Progenitor cell of endocrine pancreas (in vitro differentiated cells): ENCODE measurements at places on chromosomes 5 and 9. TPM values are rescaled to one million over a fixed set of nuclear protein-coding genes. Genes with fewer than 3 reads are reported as not detected.

- no peak for DNase-seq
Measured at GRCh38 chr5:95852567-95852966, 30.0 kb upstream of the GLRX start.

Gene CCL27
- total RNA-seq, result 0.67 and 1.6 TPM in 2 replicates

- DNase-seq, result no peak
Measured at GRCh38 chr9:96167011-96167410, 135.0 kb downstream of the HSD17B3 start.

Gene GARIN3
- total RNA-seq, result not detected in 2 replicates

Gene OR1J2
- not detected in 2 replicates for total RNA-seq

GRCh38 chr9:76882686-76883085 is 23.2 kb downstream of the PRUNE2 start:
- DNase-seq, result no peak

- no peak for DNase-seq
Measured at GRCh38 chr9:93127395-93127911, 6.6 kb downstream of the NINJ1 start.

DNA sequence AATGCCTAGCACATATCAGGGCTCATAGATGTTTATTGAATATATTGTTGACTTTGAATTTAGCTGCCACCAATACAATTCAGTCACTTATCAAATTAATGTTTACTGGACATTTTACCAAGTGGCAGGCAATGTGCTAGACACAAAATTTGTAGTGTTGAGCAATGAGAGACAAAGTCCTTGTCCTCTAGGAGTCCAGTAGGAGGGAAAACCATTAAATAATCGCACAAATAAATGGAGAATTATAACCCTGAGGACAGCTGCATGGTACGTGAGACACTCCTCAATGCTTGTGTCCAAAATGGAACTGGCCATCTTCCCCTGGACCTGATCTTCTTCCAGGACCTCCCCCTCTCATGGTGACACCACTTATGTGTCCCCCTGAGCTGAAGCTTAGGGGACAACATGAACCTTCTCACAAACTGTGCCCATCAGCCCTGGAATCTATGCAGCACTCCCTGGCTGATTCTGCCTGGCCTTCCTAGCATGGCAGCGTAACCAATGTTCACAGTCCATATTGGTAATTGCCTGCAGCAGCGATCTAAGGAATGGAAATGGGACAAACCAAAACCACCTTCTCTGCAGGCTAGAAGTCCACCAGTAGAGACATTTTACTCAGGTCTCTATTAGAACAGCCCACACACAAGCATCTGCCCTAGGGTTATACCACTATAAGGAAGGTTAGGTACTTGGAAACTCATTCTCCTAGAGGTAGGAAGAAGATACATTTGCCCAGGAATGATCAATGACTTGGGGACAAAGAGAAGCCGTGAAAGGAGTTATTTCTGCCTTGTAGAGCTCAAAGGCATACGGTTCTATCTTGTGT is 75.5 kb downstream of the FGF1 start:
- DNase-seq, result no peak

DNA sequence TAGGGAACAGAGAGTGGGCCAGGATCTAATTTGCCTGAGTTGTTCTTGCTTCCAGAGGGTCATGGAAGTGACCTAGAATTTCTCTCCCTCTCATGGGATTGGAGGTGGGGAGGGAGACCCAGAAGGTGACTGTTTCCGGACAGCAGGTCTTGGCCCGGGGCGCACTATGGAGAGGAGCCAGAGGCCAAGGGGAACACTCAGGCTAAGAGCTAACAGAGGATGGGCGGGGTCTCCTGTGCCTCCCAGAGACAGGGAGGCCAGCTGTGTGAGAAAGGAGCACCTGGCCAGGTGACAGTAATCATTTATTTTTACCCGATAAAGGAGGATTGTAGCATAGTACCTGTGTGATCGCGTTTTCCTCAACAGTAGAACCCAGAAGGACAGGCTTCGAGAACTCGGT is 50.9 kb upstream of the ANKH start:
- DNase-seq, result no peak

DNA sequence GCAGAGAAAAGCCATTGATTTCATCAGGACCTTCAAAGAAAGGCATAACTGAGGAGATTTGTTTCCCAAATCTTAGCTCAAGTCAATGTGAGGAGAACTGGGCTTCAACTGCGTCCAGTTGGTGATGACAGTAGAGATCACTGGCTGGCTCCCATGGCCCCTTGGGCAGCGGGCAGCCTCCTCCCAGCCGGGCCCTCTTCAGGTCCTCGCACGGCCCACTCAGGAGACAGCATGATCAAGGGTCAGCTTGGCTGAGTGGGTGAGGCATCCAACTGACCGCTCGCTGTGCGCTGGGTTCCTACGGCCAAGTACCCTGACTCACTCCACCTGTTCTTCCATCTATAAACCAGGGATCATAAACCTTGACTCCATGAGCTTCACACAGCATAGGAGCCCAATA is 274.0 kb downstream of the NSG2 start:
- no peak for DNase-seq

DNA sequence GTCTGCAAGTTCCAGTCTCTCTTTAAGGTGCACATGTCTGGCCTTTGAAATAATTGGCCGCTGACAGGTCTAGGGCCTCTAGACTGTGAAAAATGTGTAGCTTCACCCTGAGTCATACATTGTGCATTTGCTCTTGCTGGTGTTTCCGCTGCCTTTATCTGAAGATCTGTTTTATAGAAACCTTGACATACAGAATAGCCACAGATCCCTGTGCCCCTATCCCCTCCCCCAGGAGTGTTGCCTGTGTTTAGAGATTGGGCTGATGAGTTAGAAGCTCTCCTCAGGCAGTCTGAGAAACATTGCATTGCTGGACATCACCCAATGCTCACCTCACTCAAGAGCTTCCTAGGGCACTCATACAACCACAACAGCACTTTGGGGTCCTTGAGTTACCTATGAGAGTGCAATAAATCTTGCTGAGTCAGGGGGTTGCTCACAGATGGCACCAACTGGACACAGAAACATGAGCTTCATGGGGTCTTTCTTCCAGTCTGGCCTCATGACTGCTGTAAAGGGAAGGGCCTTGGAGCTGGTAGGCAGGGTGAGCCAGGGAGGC is 3.8 kb upstream of the ZNF782 start:
- no peak for DNase-seq

Gene TICAM2
- 0.36 and 1.1 TPM in 2 replicates for total RNA-seq

Gene PCDHB5
- 29.4 and 32.4 TPM in 2 replicates for total RNA-seq

DNA sequence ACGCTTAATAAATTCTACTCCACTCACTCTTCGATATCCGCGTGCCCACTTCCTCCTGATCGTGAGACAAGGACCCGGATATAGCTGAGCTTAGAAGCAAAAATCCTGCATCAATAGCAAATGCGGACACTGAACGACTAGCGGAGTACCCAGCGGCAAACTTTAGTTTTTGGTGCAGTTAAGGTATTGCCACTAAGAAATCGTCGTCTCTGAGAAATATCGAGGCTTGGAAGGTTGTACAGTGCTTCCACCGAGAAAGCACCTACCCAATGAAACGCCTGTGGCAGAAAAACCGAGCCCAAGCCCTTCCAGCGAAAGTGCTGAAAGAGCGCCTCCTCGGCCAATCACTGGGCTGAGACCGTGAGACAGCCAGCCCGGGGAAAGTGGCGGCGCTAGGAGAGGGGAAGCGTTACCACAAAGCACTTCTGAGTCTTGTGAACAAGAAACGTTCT is 32.2 kb downstream of the ANXA2R start:
- DNase-seq, result peak; percentile 46

DNA sequence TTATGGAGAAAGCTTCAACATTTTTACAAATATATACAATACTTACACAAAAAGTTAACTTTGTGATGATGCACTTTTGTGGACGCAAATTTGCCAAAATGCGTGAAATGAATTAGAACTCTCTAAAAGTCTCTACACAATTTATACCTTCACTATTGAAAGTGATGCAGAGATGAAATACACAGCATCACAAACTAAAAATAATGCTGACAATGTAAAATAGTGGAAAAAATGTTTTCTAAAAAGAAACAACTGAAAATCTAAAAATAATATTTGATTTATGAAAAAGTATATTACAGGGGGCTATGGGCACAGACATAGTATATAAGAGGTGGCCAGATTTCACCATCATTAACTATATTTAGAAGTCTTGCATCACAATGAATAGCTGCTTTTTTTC is 188.8 kb downstream of the ADCY2 start:
- no peak for DNase-seq

DNA sequence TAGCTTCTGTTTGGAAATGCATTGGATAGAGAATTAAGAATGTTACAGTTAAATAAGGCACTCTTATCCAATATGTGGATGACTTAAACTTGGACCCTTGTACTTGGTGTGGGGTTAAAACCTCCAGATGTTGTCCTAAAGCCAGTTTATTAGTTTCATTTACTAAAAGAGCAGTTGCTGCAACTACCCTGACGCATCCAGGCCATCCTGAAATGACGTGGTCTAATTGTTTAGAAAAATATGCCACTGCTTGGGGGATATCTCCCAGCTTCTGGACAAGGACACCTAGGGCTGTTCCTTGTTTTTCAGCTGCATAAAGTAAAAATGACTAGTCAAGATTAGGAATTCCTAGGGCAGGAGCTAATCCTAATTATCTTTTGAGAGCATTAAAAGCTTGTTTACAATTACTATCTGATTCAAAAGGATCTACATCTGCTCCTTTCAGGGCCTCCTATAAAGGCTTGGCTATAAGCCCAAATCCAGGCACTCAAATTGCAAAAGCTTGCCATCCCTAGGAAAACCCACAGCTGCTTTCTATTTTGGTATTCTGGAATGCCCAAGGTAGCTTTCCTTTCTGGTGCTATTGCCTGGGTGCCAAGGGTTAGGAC is 45.7 kb upstream of the SLCO4C1 start:
- DNase-seq, result no peak

Gene CD74
- 41.3 and 45.8 TPM in 2 replicates for total RNA-seq

DNA sequence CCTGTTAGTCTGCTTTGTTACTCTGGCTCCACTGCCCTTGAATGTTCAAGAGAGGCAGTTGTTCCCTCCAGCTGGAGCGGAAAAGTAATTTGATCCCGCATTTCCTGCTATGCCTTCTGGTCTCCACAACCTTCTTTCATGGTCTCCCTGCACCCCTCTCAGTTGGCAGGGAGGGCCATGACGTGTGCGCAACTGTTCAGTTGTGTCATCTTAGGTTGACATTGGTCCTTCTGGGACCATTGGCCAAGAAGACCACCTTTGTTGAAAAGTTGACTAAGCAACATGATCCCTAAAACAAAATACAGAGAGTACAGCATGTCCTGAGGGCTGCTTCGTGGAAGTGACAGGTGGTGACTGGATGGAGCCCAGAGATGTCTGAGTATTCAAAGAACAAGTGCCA is 192.5 kb upstream of the TUT7 start:
- no peak for DNase-seq

Gene SLC25A2
- total RNA-seq, result 1.1 and 1.2 TPM in 2 replicates

Gene TPM2
- total RNA-seq, result 24.3 and 32.4 TPM in 2 replicates

Gene BAAT
- total RNA-seq, result 0.36 TPM in 1 of 2 replicates, not detected in the other

GRCh38 chr5:78050888-78051287 is 243.6 kb downstream of the AP3B1 start:
- DNase-seq, result no peak

- no peak for DNase-seq
Measured at GRCh38 chr5:133927300-133928180, 40.9 kb downstream of the C5orf15 start.

GRCh38 chr9:109256336-109256735 is 64.5 kb downstream of the EPB41L4B start:
- DNase-seq, result no peak

GRCh38 chr5:141003791-141004611 is 37.7 kb downstream of the PCDHAC2 start:
- no peak for DNase-seq

DNA sequence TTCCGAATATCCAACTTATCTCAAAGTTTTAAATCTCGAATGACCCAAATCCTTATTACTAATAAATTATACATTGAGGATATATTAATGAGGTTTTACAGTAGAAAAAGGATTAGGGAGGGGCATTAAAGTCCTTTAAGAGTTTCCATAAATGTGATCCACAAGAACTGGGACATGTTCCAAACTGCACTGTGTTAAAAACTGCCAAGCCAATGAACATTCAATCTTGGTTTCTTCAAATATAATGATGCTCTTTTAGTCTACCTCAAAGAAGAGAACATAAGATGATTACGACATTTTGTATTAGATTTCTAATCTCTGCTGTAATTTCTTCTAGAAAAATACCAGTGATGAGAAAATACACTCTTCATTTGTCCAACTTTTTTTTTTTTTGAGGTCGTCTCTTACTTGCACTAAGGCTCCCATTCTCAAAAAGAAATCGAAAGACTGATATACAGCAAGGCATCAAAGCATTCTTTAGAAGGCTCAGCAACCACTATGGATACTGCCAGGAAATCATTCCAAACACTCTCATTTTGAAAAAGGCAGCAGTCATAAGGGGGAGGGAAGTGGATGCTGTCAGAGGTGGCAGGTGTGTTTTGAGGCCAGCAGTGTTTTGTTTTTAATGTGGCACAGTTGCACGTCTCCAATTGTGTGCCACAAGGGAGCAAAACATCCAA is 1.7 kb downstream of the PTAR1 start:
- DNase-seq, result no peak

- DNase-seq, result no peak
Measured at GRCh38 chr5:30918171-30918570, 275.3 kb upstream of the CDH6 start.

GRCh38 chr9:7165331-7165975 is 407.7 kb downstream of the KDM4C start:
- DNase-seq, result no peak

GRCh38 chr9:79616013-79616412 is 44.2 kb downstream of the TLE4 start:
- DNase-seq, result no peak

- no peak for DNase-seq
Measured at GRCh38 chr9:71801826-71802225, 33.5 kb upstream of the CEMIP2 start.

DNA sequence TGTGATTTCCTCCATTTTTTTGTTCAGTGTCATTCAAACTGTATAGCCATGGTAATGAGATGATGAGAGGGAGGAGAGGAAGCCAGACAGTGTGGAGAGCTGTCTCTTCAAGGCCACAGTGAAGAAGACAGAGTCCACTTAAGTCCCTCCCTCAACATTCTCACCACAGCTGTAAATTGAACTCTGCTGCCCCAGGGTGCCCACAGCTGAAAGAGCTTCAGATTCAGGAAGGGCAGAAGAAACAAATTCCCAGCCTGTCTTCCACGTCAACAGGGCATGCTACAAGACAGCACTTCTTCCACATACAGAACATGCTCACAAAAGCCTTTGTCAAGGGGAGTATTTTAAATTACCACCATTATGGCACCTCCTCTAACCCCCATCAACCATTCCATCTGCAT is 100.4 kb downstream of the KLHL3 start:
- DNase-seq, result no peak

DNA sequence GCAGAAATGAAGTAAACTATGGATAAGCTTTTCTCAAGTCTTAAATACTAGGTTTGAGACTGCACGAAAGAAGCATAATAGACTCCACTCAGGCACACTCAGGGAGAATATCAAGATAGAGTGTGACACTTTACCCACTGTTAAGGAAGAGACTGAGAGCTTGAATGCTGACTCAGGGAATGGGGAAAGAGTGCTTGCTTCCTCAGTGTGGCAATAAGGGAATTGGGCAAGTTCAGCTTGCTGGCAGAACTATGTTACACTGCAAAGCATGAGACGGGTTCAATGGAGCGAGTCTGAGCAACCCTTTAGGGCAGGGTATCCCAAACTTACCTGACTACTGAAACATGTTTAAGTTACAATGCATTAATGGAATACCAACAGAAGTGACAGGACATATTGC is 237.7 kb upstream of the MEF2C start:
- no peak for DNase-seq

Gene DAB2
- 43.9 and 46.0 TPM in 2 replicates for total RNA-seq

Gene LPCAT1
- 73.3 and 76.4 TPM in 2 replicates for total RNA-seq

GRCh38 chr9:37997636-37998374 is 71.2 kb downstream of the SHB start:
- DNase-seq, result no peak

- no peak for DNase-seq
Measured at GRCh38 chr9:99030092-99030511, 74.8 kb upstream of the TGFBR1 start.
